ENCODE measurements at places on chromosomes 6 and 20.

- DNase-seq, result no peak
Measured at GRCh38 chr6:44275749-44276648, 5.7 kb downstream of the TMEM151B start.

DNA sequence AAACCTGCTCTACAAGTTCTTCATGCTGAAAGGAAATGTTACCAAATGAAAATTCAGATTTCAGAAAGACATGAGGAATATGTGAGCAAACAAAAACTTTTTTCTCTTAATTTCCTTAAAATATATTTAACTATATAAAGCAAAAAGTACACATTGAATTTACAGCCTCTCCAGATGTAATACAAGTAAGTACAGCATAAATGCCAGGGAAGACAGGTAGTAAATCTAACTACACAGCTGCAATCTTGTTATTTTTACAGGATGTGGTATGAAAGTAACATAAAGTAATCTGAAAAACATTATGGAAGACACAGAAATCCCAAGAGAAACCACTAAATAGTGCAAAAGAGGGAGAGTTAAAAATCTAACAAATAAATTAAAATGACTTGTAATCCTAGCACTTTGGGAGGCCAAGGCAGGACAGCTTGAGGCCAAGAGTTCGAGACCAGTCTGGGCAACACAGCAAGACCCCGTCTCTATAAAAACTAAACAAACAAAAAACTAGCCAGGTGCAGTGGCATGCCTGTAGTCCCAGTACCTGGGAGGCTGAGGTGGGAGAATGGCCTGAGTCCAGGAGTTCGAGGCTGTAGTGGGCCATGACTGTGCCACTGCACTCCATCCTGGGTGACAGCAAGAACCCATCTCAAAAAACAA, 50.7 kb downstream of the FAM8A1 start:
- DNase-seq, result no peak

DNA sequence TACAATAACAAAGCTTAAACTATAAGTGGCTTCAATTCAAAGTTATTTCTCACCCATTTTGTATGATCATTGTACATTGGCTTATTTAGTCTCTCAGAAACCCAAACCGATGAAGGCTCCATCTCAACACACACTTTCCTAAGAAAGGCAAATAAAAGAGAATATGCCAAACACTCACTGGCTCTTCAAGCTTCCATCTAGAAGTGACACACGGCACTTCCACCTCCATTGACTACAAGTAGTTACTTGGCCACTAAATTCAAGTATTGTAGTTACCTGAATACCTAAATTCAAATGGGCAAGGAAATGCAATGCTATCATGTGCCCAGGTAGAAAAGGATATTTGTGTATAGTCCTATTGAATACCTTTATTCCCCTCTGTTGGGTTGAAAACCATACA, 170.6 kb downstream of the OGFRL1 start:
- no peak for DNase-seq

DNA sequence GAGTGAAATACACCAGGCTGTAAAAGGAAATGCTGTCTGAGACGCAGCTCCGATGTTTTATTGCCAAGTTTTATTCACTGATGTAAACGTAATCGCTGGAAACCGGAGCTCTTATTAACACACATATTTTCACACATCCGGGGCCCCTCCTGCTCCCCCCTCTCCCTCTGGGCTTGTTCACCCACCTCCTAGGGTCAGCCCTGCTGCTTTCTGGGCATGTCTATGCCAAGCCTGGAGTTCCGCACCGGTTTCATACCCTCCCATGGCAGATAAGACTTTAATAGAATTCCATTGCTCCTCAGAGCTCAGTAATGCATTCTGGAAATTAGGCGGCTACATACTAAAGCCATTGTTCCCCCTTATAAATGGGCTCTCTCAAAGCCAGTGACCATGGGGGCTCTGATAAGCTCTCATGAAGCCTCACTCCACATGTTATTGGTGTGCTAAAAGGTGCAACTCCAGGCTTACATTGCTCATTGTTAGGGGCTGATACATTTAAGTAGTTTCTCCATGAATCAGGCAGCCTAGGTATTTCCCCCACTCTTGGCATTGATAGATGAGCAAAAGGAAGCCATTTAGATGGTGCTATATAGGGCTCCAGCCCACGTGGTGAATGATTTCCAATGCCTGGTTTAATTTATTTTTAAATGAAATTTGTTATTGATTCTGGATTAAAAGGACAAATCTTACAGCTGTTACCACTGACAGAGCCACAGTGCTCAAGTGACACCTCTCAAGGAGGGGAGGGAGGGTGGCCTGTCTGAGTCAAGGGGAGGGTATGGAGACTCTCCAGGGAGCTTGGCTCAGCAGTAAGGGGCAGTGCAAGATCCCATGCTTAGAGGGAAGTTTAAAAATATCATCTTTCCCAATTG, 4.5 kb upstream of the VSTM2L start:
- DNase-seq, result no peak

DNA sequence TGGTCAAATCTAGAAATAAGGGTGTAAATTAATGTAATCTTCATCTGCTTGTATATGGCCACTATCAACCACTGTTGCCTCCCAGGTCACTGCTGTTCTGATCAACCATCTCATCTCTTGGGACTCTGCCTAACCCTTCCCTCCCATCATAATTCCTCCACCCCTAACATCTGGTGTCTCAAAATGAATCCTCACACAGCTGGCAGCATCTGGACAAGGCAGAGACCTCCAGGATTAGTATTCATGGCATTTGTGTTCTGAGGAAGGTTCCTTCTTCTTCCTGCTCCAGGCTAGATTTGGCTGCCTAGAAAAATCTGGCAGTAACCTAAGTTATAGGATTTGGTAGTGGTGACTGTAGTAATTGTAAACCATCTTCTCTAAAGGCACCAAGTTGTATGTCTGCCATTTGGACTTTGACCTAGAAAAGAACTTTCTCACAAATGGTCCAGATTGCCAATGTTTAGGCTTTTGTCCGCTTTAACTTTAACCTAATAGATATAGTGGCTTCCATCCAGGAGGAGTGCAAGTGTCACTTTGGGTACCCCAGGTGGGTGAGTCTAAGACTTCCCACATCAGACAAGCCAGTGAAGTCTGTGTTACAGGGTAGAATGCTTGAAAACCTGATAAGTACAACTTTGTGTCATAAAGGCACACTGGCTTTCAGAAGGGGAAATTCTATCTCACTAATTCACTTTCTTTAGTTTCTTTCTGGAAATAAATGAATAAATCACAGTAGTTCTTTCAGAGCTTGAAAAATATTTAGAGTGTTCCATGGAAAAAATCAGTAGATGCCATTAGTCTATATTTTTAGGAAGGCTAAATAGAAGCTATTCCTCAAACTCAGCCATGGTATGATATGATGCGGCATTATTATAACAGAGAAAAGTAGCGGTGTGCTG, 3.0 kb upstream of the PHACTR2 start:
- DNase-seq, result no peak

DNA sequence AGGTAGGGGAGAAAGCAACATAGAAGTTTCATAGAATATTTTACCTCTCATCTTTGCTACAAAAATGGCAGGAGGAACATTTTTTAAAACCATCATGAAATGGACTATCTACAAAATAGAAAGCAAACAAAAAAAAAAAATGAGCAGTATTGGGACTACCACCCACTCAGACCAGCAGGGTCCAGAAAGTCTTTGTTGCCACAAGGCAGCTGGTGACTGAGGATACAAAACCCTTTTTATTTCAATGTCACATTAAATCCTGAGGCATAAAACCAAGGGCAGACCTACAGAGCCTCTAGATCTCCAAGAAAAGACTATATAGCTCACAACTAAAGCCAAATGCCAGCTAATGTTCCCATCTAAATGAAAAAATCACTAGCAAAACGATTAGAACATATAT, 282.2 kb downstream of the PTPRK start:
- DNase-seq, result no peak

GRCh38 chr6:18395856-18396197, 8.7 kb downstream of the RNF144B start:
- DNase-seq, result no peak

DNA sequence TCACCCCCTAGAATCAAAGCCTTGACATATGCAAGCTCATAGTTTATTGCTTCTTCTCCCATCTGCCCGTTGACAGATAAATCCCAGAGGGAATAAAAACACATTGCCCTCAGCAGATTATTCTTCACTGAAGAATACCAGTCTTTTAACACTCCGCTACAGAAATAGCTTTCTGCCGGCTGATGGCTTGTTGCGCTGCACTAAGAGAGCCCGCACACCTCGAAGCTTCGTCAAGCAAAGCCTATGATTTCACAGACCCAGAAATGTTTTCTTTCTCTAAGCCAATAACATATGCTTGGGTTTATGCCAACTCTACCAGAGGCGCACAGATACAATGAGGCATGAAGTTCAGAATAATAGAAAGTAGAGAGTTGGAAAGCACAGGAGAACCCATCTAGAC, 208.9 kb upstream of the FOXQ1 start:
- DNase-seq, result no peak

GRCh38 chr6:37990762-37991525, 171.4 kb downstream of the ZFAND3 start:
- no peak for DNase-seq
